ENCODE measurements at places on chromosomes 3 and 15.

DNA sequence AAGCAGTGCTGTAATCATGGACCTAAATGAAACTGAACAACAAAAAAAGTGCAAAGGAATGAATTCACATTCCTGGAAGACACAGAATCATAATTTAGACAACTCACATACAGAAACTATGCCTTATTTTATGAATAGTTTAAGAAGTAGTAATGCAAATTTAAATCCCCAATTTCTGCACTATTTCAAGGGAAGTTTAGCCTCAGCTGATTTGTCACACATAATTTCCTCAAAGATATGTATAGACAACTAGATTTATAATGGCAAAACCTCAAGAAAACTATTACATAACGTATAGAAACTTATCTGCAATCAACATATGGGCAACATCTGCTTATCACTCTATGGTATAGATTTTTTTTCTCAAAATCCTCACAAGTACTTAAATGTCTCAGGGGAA is 7.8 kb upstream of the PTX3 start:
- no peak for DNase-seq

- peak; percentile 56 for DNase-seq
Measured at GRCh38 chr3:152278756-152279427, 10.2 kb downstream of the MBNL1 start.

DNA sequence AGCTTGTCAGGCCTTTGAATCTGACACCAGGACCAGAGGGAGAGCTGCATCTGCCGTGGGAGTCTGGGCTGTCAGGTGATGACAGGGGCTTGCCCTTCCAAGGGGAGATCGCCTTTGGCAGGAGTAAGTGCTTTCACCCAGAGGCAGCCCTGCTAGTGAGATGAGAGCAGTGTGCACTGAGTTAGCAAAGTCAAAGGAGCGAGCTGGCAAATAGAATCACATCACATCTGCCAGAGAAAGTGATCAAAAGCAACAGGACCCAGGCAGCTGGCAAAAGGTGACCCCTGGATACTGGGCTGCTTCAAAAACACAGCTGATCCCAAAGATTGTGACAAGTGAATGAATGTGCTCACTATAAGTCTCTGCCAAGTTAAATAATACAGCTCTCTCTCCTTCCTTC is 36.1 kb upstream of the PYDC2 start:
- DNase-seq, result no peak

- DNase-seq, result peak; percentile 19
Measured at GRCh38 chr15:88344786-88345185, 88.2 kb upstream of the NTRK3 start.

GRCh38 chr15:25052191-25052999 is 97.6 kb downstream of the SNRPN start:
- DNase-seq, result no peak

DNA sequence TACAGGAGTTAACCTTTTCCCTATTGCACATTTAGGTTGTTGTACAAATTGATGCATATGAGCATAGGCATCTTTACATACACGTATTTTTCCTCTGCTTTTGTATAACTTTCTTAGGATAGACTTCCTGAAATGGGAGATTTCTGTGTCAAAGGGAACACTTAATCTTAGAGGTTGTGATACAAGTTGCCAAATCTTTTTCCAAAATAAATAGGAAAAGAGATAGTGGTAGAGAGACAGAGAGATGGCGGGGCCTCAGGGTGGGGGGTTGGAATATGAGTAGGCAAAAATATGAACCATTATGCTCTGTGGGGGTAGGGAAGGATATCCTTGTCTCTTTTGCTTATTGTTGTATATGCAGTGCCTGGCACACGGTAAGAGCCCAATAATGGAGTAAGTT is 70.7 kb upstream of the UBE2E1 start:
- DNase-seq, result no peak

DNA sequence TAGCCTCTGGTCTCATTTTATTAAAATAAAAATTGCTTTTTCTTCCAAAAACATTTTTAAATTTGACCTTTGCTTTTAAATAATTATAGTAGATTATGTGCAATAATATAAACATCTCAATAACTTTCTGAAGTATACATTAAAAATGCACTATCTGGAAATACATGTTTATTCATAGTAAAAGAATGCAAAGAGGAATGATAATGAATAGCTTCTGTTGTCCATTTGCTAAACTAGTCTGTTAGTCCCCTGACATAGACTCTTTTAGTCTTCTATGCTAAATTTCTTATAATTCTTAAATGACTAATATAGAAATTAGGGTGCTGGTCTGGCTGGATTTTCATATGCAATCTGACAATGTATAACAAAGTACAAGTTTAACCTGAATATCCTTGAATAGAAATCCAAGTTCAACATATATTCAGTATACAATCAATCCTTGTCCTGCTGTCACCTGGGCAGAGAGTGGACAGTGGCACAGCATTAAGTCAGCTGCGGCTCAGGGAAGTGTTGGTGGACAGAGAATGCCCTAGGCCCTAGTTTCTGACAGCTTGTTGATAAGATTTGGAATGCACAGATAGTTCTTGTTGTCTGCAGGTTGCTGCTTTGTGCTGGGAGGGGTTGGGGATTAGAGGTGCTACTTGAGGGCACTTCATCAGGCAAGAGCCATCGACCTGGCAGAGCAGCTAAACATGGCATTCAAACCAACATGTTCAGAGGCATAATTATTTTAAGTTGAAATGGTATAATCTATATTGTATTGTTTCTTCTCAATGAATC is 161.7 kb downstream of the MBNL1 start:
- DNase-seq, result peak; percentile 43

DNA sequence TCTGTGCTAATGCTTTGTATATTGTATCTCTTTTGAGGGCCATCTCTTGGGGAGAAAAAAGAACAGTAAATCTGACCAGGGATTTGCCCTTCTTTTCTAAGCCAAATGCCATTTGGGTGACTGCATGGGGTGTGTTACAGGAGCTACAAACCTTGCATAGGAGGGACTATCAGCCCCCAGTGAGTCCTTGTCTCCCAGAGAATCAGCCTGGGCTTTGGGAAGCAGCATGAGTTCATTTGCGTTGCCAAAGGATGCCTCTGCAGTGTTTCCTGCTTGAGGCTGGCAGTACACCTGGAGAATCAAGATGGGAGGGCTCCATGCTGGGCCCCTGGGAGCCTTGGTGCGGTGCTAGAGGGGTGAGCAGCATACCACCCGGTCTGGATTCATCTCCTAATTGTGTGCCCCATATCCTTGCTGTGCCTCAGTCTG is 49.6 kb upstream of the POLG start:
- no peak for DNase-seq

GRCh38 chr15:100926971-100927756 is 8.0 kb downstream of the LRRK1 start:
- no peak for DNase-seq

- DNase-seq, result peak; percentile 5
Measured at GRCh38 chr3:139629033-139629432, 48.7 kb downstream of the NMNAT3 start.

DNA sequence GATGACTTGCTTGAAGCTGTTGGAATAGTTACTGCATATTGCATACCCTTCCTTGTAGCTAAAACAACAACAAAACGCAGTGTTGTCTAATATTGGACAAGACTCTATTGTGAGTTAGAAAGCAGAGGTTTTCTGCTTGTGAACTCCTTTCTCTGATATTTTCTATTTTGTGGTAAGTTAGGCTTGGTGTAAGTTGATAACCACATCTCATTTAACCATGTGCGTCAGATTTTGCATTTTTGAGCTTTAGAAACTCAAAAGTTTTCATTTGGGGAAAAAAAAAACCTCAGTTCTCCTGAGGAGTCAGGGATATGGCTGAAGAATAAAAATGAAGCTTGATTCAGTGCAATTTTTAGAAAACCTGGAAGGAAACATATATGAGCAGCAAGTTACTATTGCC is 1.5 kb downstream of the ARIH1 start:
- no peak for DNase-seq

- no peak for DNase-seq
Measured at GRCh38 chr15:97502038-97502437, 458.5 kb upstream of the ARRDC4 start.

DNA sequence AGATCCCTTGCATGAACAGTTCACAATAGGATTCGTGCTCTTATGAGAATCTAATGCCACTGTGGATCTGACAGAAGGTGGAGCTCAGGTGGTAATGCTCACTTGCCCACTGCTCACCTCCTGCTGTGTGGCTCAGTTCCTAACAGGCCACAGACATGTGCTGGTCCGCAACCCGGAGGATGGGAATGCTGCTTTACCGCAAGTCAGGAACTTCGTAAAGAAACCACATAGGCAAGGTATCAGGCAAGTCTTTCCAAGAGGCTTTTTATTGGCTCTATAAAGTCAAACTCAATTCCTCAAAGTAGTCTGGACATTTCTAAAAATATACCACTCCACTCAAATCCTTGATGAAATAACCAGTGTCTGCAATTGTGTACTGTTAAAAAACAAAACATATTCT is 56.1 kb downstream of the OSTN start:
- no peak for DNase-seq

DNA sequence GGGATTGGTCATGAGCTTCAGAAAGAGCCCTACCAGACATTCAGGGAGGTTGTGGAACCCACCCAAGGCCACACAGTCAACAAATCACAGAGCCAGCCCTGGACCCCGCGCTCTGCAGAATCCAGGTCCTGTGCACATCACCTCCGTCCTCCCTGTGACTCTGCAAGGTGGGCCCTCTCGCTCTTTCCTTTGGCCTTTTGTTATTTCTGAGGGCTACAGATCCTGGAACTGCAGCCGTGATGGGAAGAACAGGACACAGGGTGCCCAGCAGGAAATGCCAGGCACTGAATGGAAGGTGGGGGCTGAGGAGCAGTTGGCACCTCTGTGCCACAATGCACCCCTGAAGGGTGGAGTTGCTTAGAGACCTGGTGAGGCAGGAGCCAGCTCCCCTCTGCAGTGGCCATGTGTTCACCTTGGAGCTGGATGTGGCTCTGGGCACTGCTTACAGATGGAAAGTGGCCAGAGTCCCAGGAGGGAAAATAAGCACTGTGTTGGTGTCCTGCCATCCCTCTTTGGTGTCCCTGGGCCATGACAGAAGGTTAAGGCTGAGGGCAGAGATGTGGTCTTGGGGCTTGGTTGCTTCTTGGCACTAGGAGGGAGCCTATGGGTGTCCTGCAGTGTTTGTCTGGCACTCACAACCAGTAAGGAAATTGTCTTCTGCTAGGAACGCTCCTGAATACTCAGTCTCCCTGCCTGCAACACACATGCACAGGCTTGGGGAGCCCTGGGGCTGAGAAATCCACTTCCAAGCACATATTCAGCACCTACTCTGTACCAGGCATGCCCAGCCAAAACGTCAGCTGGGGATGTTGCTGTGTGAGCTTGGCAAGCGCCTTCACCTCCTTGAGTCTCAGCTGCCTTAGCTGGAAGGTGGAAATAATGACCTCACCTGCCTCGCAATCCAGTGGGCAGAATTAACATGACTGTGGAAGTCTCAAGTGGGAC is 98.0 kb upstream of the SLC6A6 start:
- DNase-seq, result no peak

GRCh38 chr3:50237754-50238548 is 1.9 kb downstream of the GNAI2 start:
- DNase-seq, result peak; percentile 95

- peak; percentile 50 for DNase-seq
Measured at GRCh38 chr15:38530113-38530512, 34.5 kb downstream of the RASGRP1 start.

DNA sequence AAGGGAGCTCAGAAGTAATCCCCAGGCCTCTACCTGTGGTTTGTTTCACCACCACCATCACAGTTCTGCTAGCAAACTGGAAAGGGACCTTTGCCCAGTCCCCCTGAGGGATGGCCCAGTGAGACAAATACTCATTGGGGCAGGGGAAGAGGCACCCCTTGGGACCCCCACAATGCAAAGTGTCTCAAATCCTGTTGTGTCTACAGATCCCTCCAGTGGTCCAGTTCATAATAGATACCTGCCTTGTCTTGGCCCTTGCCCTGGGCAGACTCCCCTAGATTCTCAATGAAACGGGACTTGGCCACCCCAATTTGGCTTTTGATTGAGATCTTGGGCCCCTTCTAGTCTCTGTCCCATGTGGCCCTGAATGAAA is 43.8 kb upstream of the RAB6B start:
- DNase-seq, result no peak

GRCh38 chr3:177776661-177777101 is 579.4 kb upstream of the TBL1XR1 start:
- peak; percentile 47 for DNase-seq

DNA sequence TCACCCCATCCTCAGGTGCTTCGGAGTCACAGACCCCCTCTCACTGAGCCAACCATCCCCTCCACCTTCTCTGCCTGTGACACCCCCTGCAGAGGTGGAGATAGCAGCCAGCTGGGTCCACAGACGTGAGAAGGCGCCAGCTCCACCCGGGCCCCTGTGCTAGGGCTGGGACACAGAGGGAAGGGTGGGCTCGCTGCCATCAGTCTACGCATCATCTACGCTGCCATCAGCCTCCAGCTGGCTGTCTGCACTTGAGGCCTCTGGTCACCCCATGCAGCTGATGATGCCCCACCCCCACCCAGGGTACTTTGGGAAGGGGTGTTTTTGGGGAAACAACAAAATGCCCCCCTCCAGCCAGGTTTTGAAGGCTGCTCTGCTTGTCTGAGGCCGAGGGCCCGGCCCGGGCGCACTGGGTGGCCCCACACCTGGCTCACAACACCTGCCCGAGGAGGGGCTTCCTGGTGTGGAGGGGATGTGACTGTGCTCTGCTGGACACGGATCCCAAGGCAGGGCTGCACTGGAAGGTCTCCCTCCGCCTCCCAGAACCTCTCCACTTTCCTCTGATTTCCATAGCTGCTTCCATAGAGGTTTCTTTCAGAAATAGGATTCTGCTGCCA is 163.4 kb upstream of the IQSEC1 start:
- DNase-seq, result no peak

- DNase-seq, result no peak
Measured at GRCh38 chr3:158506456-158506855, 64.5 kb upstream of the MLF1 start.

GRCh38 chr3:11799791-11800190 is 46.9 kb downstream of the TAMM41 start:
- no peak for DNase-seq

DNA sequence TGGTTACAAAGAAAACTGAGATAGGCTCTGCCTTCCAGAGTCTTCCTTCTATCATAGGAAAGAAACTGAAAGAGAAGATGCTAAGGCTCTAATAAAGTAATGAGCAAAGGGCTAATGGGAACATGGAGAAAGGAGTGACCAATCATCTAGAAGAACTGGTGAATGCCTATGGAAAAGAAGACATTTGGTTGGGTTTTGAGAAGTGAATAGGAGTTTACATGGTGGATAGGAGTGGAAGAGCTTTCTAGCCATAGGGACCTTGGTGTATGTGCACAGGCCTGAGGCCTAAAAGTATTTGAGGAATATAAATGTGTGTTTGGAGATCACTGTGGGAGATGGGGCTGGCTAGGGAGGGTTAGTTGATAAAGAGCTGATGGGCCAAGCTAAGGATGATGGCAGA is 6.8 kb downstream of the LPP start:
- DNase-seq, result no peak

- peak; percentile 69 for DNase-seq
Measured at GRCh38 chr3:99877031-99877579, 59.4 kb downstream of the CMSS1 start.

- no peak for DNase-seq
Measured at GRCh38 chr15:68378595-68378994, 53.4 kb downstream of the ITGA11 start.

- no peak for DNase-seq
Measured at GRCh38 chr15:35723852-35724251, 177.9 kb upstream of the DPH6 start.

- peak; percentile 29 for DNase-seq
Measured at GRCh38 chr15:99176757-99177156, 71.9 kb downstream of the SYNM start.
